ENCODE measurements at places on chromosomes 4 and X.

GRCh38 chrX:3577551-3577950 is 135.9 kb downstream of the PRKX start:
- DNase-seq = no peak

DNA sequence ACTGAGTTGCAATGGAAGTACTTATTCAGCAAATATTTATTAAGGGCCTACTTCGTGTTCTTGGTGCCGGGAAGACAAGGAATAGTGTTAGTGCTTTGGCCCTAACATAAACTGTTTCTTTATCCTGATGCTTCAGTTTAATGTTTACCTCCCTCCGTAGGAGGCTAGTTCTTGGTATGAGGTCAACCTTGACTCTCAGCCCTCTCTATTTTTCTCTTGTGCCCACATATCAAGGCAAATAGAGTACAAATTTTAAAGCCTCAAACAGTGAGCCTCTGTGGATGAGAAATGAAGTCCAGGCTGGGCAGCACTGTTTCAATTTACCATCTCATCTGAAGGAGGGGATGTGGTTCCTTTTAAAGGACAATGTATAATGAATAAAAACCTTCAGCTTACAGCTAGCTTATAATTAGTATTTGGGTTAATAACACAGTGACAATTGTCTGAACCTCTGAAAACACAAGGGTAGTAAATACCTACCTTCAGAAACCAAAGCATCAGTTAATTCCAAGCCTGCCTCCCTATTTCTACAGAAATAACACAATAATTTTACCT is 68.5 kb downstream of the SH3RF1 start:
- no peak for DNase-seq

DNA sequence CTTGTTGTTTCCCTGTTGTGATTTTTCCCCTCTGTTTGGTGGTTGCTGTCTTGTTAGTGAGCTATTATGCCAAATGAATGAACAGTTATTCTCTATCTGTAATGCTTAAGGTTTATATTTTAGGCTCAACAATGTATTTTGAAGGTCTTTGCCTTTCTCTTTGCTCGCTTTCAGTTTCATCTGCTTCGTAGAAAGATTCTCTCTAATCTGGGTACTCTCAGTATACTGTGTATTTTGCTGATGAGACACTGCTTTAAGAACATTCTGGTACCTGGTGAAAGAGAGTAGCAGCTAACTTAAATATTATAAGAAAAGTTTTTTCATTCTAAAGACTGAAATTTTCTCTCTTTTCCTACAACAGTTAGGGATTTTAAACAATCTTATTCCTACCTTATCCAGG is 1274.7 kb upstream of the PABPC4L start:
- no peak for DNase-seq

DNA sequence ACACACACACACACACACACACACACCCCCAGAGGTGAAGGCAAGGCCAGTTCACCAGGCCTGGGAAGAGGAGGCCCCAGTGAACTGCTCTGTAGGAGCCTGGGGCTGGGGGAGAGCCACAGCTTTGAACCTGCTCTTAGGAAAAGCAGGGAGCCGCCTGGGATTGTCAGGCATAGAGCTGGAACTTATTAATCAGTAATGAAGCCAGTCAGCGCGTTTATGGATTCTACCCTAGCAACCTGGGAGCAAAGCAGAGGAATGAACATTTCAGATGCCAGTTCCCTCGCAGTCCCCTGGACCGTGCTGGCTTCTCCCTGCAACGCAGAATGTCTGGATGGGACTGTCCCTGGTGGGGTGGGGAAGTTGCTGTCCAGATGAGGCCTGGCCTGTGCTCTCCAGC is 45.3 kb upstream of the DDX3X start:
- no peak for DNase-seq

- DNase-seq = no peak
Measured at GRCh38 chr4:143285696-143286437, 50.8 kb upstream of the GAB1 start.

DNA sequence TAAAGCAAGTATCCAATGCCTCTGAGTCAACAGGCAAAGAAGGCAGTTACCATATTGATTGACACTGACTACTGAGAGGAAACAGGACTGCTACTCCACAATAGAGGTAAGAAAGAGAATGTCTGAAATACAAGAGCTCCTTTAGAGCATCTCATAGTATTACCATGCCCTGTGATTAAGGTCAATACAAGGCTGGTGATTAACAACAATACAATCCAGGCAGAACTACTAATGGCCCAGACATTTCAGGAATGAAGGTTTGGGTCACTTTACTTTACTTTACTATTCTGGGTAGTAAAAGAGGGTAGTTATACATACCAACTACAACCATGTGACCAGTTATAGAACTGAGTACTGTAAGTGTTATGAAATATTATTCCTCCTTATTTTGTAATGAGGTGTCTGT is 44.5 kb downstream of the BRWD3 start:
- DNase-seq = peak; percentile 38

GRCh38 chr4:48379587-48380180 is 38.4 kb downstream of the SLAIN2 start:
- no peak for DNase-seq

GRCh38 chr4:101411926-101412325 is 64.6 kb upstream of the PPP3CA start:
- DNase-seq = no peak

- no peak for DNase-seq
Measured at GRCh38 chrX:100410901-100411801, 1.1 kb upstream of the PCDH19 start.

GRCh38 chr4:145939441-145939750 is 773 bp upstream of the ZNF827 start:
- peak; percentile 27 for DNase-seq

DNA sequence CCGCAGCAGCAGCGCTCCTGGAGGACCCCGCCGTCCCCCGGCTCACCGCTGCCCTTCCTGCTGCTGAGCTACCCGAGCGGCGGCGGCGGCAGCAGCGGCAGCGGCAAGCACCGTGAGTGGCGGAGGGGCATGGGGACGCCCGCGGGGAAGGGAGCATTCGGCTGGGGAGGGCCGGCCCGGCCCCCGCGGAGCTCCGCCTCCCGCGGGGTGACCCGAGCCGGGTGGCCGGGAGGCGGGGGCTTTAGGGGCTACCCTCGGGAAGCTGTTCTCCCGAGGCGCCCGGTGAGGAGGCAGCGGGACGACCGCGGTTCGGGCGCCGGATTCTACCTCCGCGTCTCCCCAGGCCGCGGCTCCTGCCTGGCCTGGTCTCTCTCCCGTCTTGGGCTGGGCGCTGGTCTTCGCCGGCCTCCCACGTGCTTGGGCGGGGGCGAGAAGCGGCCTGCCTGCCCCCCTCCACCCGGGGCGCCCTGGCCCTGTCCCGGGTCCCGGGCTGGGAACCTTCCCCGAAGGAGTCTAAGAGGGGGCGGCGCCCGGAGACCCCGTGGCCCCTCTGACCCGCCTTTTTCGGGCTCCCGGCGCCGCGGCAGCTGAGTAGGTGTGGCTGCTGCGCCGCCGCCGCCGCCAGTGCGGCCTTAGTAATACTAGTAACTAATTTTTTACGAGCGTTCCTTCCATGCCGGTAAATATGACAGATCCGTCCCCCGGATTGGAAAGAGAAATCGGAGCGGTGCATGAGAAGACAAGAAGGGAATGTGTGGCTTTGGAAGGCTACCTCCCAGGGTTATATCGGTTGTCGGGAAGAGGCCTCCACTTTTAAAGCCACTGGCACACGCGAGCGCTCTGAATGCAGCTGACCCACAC is 16.4 kb upstream of the RUFY3 start:
- DNase-seq = peak; percentile 70

GRCh38 chr4:148315049-148315448 is 127.2 kb downstream of the NR3C2 start:
- DNase-seq = peak; percentile 44

DNA sequence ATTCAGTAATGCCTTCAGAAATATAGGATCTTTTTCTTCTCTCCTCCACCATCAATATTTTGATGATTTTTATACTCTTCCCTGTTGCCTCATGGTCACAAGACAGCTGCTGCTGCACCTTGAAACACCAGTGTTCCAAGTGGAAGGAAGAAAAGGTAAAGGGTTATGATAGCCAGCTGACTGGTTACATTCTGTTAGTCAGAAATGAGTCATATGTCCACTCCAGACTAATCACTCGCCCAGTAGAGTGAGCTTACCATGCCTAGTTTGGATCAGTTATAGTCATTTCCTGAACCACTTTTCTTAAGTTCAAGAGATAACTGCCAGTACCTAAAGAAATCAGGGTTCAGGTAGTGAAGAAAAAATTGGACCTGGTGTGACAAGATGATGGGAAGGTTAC is 532.3 kb upstream of the SMIM31 start:
- DNase-seq = no peak

DNA sequence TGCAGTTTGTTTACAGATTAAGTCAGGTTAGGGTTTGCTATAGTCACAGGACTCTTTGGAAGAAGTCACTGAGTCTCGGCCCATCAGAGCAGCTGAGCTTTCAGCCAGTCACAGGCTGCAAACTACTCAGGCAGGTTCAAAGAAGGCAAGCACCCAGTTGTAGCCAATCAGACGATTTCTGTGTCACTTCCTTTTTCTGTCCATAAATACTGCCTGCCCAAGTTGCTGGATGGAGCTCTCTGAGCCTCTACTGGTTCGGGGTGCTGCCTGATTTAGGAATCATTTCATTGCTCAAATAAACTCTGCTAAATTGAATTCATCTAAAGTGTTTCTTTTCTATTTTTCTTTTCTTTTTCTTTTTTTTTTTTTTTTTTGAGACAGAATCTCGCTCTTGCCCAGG is 7.3 kb upstream of the SH3BP2 start:
- DNase-seq = peak; percentile 28

DNA sequence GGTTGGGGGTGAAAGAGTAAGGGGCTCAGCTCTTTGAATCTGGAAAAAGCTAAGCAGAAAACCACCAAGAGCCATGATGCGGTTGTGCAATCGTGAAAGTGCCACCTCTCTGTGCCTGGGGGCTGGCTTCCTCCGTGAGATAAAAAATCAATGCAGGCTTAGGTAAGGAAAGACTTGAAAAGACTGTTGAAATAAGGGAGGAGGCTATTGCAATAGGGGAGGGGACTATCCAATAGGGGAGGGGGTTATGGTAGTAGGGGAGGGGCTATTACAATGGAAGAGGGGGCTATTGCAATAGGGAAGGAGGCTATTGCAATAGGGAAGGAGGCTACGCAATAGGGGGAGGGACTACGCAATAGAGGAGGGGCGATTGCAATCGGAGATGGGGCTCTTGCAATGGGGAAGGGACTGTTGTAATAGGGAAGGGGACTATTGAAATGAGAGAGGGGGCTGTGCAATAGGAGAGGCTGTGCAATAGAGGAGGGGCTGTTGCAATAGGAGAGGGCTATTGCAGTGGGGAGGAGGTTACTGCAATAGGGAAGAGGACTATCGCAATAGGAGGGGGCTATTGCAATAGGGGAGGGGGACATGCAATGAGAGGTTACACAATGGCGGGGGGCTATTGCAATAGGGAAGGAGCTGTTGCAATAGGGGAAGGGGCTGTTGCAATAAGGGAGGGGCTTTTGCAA is 162.3 kb upstream of the PSAPL1 start:
- DNase-seq = no peak

GRCh38 chr4:185772391-185773093 is 39.5 kb downstream of the SORBS2 start:
- DNase-seq = no peak

- DNase-seq = peak; percentile 4
Measured at GRCh38 chr4:86441175-86441936, 81.5 kb upstream of the MAPK10 start.

All from mesenchymal stem cell (in vitro differentiated cells and primary cell).